ENCODE measurements at places on chromosomes 13 and 19. TPM values are rescaled to one million over a fixed set of nuclear protein-coding genes. Genes with fewer than 3 reads are reported as not detected.

MAP4K1 gene
- not detected for total RNA-seq

SIX5 gene
- total RNA-seq = 6.2 TPM

UBL3 gene
- total RNA-seq = 13.5 TPM

CAPS gene
- 2.3 TPM for total RNA-seq

PTPRH gene
- total RNA-seq = 2.5 TPM

NUP62 gene
- 17.2 TPM for total RNA-seq

A1BG gene
- 28.1 TPM for total RNA-seq

Data from smooth muscle cell of the coronary artery (primary cell).